ENCODE measurements at places on chromosomes 4 and X. TPM values are rescaled to one million over a fixed set of nuclear protein-coding genes. Genes with fewer than 3 reads are reported as not detected.
A peak's percentile ranks its signal among the peaks of the same experiment; 100 is the strongest.

DNA sequence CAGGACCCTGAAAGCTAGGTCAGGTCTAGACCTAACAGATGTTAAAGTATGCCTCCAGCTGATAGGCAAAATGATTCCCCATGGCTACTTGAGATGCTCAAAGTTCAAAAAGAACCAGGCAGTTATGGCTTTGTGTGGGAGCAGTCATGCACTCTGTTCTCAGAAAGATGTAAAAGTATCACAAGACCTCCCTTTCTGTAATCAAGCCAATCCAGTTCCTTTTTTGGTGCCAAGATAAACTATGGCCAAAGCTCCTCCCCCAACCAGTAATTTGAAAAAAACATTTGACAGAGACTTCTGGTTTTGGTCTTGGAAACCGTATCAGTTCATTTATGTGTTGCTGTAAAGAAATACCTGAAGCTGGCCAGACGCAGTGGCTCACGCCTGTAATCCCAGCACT is 340.9 kb downstream of the CHIC1 start:
- no peaks in the 10 kb centered on the region for H3K36me3 ChIP-seq
- DNase-seq: no peak
- H3K4me3 ChIP-seq: no peak overlapping the region
- H3K27me3 ChIP-seq: no peaks in the 10 kb centered on the region
- H3K4me1 ChIP-seq: no peaks in the 10 kb centered on the region
- no peak overlapping the region for H3K27ac ChIP-seq

GRCh38 chr4:54658252-54659093 is 716 bp downstream of the KIT start:
- no peaks in the 10 kb centered on the region for H3K36me3 ChIP-seq
- peak; percentile 71 for DNase-seq
- peak overlapping the region; percentile 80 for H3K4me3 ChIP-seq
- peak overlapping the region; percentile 13 for H3K27ac ChIP-seq
- H3K27me3 ChIP-seq: no peaks in the 10 kb centered on the region

- no peak for DNase-seq
- H3K4me3 ChIP-seq: no peak overlapping the region
- H3K4me1 ChIP-seq: no peaks in the 10 kb centered on the region
- no peaks in the 10 kb centered on the region for H3K27me3 ChIP-seq
These were observed 28.5 kb upstream of the XG start for GRCh38 chrX:2723286-2723879.

DNA sequence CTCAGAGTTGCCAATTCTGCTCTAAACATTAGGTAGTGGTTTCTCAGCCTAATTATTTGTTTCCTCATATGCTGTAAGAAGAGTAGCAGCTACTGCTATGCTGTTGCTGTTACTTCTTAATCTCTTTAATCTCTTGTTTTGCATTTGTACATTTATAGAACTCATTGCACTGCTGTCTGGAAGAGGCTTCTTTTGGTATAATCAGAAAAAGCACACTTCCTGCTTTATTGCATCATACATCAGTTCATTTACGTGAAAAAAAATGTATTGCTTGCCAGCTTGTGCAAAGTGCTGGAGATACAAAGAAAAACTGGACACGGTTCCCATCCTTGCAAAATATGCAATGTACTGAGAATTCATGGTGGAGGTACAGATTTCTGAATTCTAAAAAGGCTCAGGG is 332.0 kb downstream of the GRXCR1 start:
- no peaks in the 10 kb centered on the region for H3K27me3 ChIP-seq
- H3K4me1 ChIP-seq: no peaks in the 10 kb centered on the region
- no peaks in the 10 kb centered on the region for H3K36me3 ChIP-seq

- DNase-seq: no peak
- no peaks in the 10 kb centered on the region for H3K4me1 ChIP-seq
- H3K27me3 ChIP-seq: no peaks in the 10 kb centered on the region
- H3K36me3 ChIP-seq: no peaks in the 10 kb centered on the region
- H3K27ac ChIP-seq: no peak overlapping the region
These were observed 20.4 kb downstream of the ADGRL3 start for GRCh38 chr4:61220556-61220955.

- no peaks in the 10 kb centered on the region for H3K4me1 ChIP-seq
- H3K27ac ChIP-seq: no peak overlapping the region
- H3K36me3 ChIP-seq: no peaks in the 10 kb centered on the region
- H3K27me3 ChIP-seq: no peaks in the 10 kb centered on the region
- no peak overlapping the region for H3K4me3 ChIP-seq
These were observed 45.4 kb upstream of the RADX start for GRCh38 chrX:106566362-106566761.

- H3K4me1 ChIP-seq: peaks cover 4% of the 10 kb centered on the region
- no peaks in the 10 kb centered on the region for H3K27me3 ChIP-seq
- no peak overlapping the region for H3K4me3 ChIP-seq
These were observed 335.7 kb downstream of the BMPR1B start for GRCh38 chr4:95093460-95093859.

DNA sequence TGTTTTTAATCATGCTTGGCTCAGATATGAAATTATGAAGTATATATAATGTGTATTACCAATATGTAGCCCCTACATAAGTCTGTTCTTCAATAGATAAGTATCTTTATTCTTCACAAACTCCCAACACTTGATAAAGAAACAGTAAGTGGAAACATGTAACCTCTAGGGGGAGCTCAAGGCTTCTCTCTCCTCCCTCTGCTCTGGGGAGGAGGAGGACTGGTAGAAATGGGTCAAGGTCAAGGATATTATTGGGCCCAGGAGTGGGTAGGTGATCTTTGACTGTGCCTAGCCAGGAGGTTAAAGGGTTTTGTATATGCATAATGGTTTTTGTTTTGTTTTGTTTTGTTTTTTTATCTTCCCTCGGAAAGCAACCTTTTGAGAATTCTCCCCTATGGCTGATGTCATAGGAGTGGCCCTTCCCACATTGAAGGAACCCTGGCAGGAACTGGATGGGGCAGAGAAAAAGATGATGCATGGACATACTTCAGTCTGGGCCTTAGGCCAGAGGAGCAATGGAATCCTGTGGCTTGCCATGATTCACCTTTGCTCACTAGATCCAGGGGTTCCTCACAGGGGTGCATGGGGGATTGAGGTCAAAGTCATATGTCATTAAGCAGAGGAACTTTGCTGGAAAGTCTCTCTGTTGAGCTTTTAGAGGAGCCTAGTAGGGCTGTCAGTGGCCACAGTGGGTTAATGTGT is 460.3 kb downstream of the MID1IP1 start:
- H3K4me1 ChIP-seq: no peaks in the 10 kb centered on the region
- no peak overlapping the region for H3K4me3 ChIP-seq
- H3K36me3 ChIP-seq: no peaks in the 10 kb centered on the region
- H3K27ac ChIP-seq: no peak overlapping the region

DNA sequence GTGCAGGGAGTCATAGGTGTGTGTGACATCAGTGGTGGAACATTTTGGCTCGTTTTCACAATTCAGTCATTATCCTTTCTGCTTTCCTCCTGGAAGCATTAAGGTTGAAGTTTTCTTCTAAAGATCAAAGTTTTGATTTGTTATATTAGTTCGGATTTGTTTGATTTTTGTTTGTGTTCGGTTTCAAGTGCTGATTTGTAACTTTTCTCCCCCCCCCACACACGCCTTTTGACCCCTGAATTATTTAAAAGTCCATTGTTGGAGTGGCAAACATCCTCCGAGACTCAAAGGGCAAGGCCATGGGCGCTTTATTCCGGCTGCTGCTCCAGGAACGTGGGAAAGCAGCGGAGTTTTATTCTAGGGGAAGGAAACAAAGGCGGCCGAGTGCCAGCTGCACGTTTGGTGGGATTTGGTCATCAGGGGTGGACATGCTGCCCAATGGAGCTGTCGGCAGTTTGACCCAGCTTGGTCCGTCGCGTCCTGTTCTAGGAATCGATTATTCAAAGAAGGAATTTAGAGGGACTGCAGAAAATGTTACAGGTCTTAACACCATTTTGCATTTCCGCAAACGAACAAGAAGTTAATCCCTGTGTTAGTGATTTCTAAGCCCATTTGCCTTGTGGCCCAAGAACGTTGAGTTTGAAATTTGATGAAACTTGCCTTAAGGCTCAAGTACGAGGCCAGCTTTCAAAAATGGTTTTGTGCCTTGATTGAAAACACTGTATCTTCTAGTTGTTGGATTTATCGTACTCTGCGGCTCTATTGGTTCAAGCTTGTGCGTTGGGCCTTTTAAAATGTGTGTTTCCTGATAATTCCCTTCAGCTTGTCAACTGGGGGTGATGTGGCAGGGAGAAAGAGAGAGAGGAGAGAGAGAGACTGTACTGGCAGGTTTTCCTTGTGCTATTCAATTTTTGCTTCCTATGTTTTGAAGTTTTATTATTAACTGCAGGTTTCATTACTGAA is 565 bp upstream of the ZNF41 start:
- no peak for DNase-seq
- H3K27ac ChIP-seq: peak overlapping the region; percentile 94
- no peaks in the 10 kb centered on the region for H3K36me3 ChIP-seq
- H3K27me3 ChIP-seq: no peaks in the 10 kb centered on the region

GRCh38 chrX:120318411-120318810 is 7.2 kb upstream of the TMEM255A start:
- H3K27ac ChIP-seq: no peak overlapping the region
- DNase-seq: no peak
- H3K4me1 ChIP-seq: no peaks in the 10 kb centered on the region
- no peaks in the 10 kb centered on the region for H3K27me3 ChIP-seq

GRCh38 chrX:85051627-85052026 is 48.0 kb downstream of the APOOL start:
- no peaks in the 10 kb centered on the region for H3K27me3 ChIP-seq
- H3K27ac ChIP-seq: peak overlapping the region; percentile 67
- no peaks in the 10 kb centered on the region for H3K4me1 ChIP-seq
- DNase-seq: no peak

DNA sequence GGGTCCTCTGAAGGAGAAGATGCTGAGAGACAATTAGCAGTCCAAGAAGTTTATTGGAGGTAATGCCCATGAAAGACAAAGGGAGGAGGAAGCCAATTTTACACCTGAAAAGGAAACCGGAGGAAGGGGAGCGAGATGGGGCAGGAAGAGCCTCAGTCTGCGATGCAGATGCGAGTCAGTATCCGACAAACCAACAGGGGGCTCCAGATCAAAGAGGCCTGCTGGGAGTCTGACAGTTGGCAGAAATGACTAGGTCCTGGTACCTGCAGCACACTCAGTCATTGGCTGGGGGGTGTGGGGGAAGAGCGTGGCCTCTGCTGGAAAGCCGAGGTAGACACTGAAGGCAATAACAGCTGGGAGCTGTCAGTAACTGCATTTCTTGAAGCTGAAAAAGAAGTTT is 231.1 kb upstream of the CENPE start:
- H3K27ac ChIP-seq: no peak overlapping the region
- no peak overlapping the region for H3K4me3 ChIP-seq
- H3K4me1 ChIP-seq: no peaks in the 10 kb centered on the region

GRCh38 chr4:110854021-110854678 is 231.3 kb upstream of the PITX2 start:
- no peaks in the 10 kb centered on the region for H3K36me3 ChIP-seq
- no peak overlapping the region for H3K4me3 ChIP-seq
- no peaks in the 10 kb centered on the region for H3K27me3 ChIP-seq
- H3K4me1 ChIP-seq: no peaks in the 10 kb centered on the region
- no peak overlapping the region for H3K27ac ChIP-seq
- DNase-seq: no peak

- H3K27ac ChIP-seq: no peak overlapping the region
- no peaks in the 10 kb centered on the region for H3K36me3 ChIP-seq
- H3K27me3 ChIP-seq: no peaks in the 10 kb centered on the region
- H3K4me3 ChIP-seq: no peak overlapping the region
- no peak for DNase-seq
These were observed 11.9 kb upstream of the PDHA1 start for GRCh38 chrX:19331831-19332230.

DNA sequence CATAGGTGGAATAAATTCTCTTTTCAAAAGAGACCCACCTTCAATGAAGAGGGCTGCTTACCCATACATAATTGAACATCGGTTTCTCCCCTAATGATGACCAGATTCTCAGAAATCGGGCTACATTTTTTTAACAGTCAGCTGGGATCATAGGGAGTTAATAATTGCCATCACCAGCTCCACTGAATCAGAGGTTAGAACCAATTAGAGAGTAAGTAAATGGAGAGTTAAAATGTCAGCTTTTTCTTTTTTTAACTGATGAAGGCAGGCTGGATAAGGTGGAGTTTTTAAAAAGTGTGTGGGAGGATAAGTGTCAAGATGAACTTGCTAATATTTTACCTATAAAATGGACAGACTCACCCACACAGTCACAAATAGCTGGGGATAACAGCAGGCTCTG is 584.5 kb upstream of the NR3C2 start:
- H3K4me1 ChIP-seq: no peaks in the 10 kb centered on the region
- H3K4me3 ChIP-seq: no peak overlapping the region
- no peaks in the 10 kb centered on the region for H3K36me3 ChIP-seq
- no peak for DNase-seq
- H3K27me3 ChIP-seq: no peaks in the 10 kb centered on the region

DNA sequence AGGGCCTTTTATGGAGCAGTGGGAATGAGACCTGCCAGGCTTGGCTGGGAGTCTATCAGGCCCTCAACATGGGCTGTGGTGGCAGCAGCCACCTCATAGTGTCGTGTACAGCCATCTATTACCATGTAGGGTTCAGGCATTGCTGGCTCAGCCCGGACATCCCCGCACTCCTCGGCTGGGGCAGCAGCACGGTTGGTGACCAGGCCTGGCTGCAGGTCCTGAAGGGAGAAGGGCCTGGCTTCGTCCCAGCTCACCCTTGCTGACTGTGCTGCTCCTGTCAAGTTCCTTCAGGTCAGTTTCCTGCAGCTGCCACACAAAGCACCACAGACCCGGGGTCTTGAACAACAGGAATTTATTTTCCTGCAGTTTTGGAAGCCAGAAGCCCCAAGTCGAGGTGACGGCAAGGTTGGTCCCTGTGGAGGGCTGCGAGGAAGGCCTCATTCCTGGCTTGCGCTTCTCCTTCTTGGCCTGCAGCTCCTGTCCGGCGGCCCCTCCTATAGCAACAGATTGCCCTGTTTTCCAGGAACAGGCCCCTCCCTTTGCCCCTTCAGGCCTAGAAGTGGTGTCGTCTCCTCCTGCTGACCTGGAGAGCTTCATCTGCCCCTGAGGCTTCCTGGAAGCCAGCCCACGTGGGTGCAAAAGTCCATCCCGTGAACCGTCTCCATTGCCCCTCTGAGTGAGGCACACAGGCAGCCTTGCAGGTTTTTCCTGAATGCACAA is 25.2 kb upstream of the SORCS2 start:
- H3K4me3 ChIP-seq: no peak overlapping the region
- no peak overlapping the region for H3K27ac ChIP-seq
- no peaks in the 10 kb centered on the region for H3K36me3 ChIP-seq
- H3K27me3 ChIP-seq: no peaks in the 10 kb centered on the region
- H3K4me1 ChIP-seq: no peaks in the 10 kb centered on the region

The TCEAL9 gene
- 20.9 TPM for total RNA-seq

The BMP3 gene
- not detected for total RNA-seq

The NUDT11 gene
- 1.7 TPM for total RNA-seq

The L1CAM gene
- 25.8 TPM for total RNA-seq
